Naive thymus-derived CD8-positive, alpha-beta T cell (primary cell): ENCODE measurements at places on chromosomes 16 and 17.

- no peaks in the 10 kb centered on the region for H3K4me1 ChIP-seq
- H3K27ac ChIP-seq: peak overlapping the region; percentile 58
- no peak overlapping the region for H3K4me3 ChIP-seq
- peaks cover 24% of the 10 kb centered on the region for H3K36me3 ChIP-seq
- H3K27me3 ChIP-seq: no peaks in the 10 kb centered on the region
- DNase-seq: no peak
Measured at GRCh38 chr17:42329025-42329976, 41.0 kb downstream of the STAT5A start.

- no peaks in the 10 kb centered on the region for H3K27me3 ChIP-seq
- no peak overlapping the region for H3K27ac ChIP-seq
- no peak overlapping the region for H3K4me3 ChIP-seq
- peaks cover 4% of the 10 kb centered on the region for H3K4me1 ChIP-seq
Measured at GRCh38 chr17:78899361-78900260, 3.4 kb downstream of the CEP295NL start.

GRCh38 chr17:37650419-37651003 lies 7.3 kb upstream of the DDX52 start:
- H3K4me1 ChIP-seq: no peaks in the 10 kb centered on the region
- no peak overlapping the region for H3K27ac ChIP-seq
- no peak overlapping the region for H3K4me3 ChIP-seq
- peaks cover 2% of the 10 kb centered on the region for H3K36me3 ChIP-seq
- peaks cover 58% of the 10 kb centered on the region for H3K27me3 ChIP-seq

DNA sequence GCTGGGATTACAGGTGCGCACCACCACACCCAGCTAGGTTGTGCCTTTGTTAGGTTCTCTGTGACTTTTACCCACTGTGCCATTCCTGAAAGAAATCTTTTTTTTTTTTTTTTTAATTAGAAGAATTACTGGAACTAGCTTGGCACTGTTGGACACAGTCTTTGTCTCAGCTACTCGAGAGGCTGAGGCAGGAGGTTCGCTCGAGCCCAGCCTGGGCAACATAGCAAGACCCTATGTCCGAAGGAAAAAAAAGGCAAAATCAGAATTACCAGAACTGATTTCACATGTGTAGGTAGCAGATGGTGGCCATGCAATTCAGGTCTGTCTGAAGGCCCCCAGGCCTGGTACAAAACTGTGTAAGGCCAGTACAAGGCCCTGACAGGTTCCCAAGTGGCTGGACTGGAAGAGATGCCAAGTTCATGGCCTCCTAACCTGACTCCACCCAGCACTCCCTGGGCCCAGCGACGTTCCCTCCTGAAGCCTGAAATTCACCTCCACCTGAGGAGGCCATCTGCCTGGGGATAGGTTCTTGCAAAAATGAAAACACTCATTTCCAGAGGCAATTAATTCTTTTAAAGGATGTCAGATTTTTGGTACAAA lies 23.0 kb downstream of the CARHSP1 start:
- H3K4me3 ChIP-seq: no peak overlapping the region
- H3K36me3 ChIP-seq: peaks cover 3% of the 10 kb centered on the region
- H3K27me3 ChIP-seq: no peaks in the 10 kb centered on the region
- no peak overlapping the region for H3K27ac ChIP-seq
- DNase-seq: no peak

- no peak overlapping the region for H3K27ac ChIP-seq
- H3K27me3 ChIP-seq: peaks cover 35% of the 10 kb centered on the region
- DNase-seq: no peak
- peaks cover 22% of the 10 kb centered on the region for H3K36me3 ChIP-seq
- no peak overlapping the region for H3K4me3 ChIP-seq
Measured at GRCh38 chr17:31627960-31628359, 231.1 kb downstream of the COPRS start.

GRCh38 chr17:80693511-80693910 lies 148.9 kb downstream of the RPTOR start:
- no peak overlapping the region for H3K27ac ChIP-seq
- peaks cover 53% of the 10 kb centered on the region for H3K4me1 ChIP-seq
- no peak overlapping the region for H3K4me3 ChIP-seq
- no peaks in the 10 kb centered on the region for H3K36me3 ChIP-seq
- H3K27me3 ChIP-seq: no peaks in the 10 kb centered on the region

DNA sequence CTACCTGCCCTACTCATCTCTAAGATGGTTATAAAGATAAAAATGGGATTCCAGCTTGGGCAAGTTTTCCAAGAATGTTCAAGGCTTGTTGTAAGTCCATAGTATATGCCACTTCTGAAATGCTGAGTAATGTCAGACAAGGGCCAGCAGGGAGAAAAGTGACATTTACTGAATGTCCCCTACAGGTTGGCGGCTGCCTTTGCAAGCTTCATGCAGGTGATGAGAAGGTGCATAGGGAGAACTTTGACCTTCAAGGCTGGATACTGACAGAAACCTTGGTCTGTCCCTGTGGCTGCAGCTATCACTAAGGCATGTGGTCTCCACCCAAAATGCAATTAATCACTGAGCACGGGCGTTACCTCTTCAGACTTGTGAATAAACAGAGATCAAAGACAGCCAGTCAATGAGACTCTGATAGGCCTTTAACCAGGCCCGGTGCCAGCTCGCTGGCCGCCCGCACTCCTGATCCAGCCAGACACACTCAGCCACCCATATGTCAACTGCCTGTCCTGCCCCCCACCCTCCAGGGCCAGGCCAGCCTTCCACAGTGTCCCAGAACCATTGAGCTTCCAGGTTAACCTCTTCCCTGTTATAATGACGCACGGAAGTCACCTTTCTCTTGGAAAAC lies 26.8 kb upstream of the AXIN2 start:
- no peak for DNase-seq
- no peaks in the 10 kb centered on the region for H3K27me3 ChIP-seq
- peaks cover 38% of the 10 kb centered on the region for H3K4me1 ChIP-seq
- H3K36me3 ChIP-seq: no peaks in the 10 kb centered on the region
- no peak overlapping the region for H3K4me3 ChIP-seq

- H3K4me1 ChIP-seq: no peaks in the 10 kb centered on the region
- H3K4me3 ChIP-seq: no peak overlapping the region
- H3K36me3 ChIP-seq: no peaks in the 10 kb centered on the region
- no peaks in the 10 kb centered on the region for H3K27me3 ChIP-seq
- DNase-seq: no peak
Measured at GRCh38 chr17:13287226-13287625, 269.4 kb upstream of the ELAC2 start.

DNA sequence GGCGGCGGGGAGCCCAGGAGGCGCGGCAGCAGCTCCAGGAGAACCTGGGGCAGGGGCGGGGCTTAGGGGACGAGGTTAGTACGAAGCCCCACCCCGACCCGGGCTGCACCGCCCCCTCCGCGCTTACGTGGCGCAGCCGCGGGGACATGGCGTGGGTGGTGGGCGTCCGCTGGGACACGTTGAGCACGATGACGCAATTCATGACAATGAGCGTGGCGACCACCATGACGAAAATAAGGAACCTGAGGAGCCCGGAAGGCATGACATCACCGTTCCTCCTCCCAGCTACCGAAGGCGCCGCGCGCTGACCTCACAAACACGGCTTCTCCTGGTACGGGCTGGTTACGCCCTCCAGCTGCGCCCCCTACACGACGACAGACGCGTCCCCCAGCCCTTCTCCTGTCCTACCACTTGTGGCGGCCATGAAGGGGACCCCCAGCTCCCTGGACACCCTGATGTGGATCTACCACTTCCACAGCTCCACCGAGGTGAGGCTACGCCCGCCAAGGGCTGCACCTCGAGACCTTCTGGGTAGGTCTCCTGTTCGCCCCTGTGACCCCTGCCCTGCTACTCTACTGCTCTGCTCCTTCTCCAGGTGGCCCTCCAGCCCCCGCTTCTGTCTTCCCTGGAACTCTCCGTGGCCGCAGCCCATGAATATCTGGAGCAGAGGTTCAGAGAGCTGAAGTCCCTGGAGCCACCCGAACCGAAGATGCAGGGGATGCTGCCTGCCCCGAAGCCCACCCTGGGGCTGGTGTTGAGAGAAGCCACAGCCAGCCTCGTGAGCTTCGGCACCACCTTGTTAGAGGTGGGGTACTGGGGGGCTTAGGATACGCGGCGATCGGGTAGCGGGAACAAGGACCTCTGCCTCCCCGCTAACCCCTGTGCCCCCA lies at the start of gene C17orf107:
Gene C17orf107, plus strand, starts transcription at position 196 of the 890 bp plus-strand sequence. Its CDS starts 227 bp downstream, at position 423.
- H3K4me1 ChIP-seq: peaks cover 43% of the 10 kb centered on the region
- H3K36me3 ChIP-seq: no peaks in the 10 kb centered on the region
- H3K27me3 ChIP-seq: no peaks in the 10 kb centered on the region
- DNase-seq: peak; percentile 86
- H3K27ac ChIP-seq: peak within 1 kb of the TSS; percentile 99

DNA sequence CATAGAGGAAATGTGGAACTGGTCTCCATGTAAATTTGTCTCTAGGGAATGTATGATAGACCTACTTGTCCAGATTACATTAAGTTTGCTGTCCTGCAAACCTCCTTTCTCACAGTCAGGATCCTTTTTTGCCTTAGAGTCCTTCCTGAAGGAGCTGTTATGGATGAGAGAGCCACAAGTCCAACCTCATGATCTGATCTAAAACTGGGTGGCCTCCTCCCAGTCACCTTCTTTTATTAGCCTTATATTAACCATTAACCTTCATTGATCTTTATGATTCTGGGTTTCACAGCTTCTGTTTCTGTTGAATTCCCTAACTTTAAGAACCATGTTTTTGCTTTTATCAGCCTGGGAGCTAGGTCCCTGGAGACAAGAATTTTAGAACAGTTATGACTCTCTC lies 64.1 kb downstream of the NEUROD2 start:
- H3K4me1 ChIP-seq: peaks cover 16% of the 10 kb centered on the region
- no peak overlapping the region for H3K4me3 ChIP-seq
- no peak overlapping the region for H3K27ac ChIP-seq
- no peaks in the 10 kb centered on the region for H3K27me3 ChIP-seq
- no peak for DNase-seq

DNA sequence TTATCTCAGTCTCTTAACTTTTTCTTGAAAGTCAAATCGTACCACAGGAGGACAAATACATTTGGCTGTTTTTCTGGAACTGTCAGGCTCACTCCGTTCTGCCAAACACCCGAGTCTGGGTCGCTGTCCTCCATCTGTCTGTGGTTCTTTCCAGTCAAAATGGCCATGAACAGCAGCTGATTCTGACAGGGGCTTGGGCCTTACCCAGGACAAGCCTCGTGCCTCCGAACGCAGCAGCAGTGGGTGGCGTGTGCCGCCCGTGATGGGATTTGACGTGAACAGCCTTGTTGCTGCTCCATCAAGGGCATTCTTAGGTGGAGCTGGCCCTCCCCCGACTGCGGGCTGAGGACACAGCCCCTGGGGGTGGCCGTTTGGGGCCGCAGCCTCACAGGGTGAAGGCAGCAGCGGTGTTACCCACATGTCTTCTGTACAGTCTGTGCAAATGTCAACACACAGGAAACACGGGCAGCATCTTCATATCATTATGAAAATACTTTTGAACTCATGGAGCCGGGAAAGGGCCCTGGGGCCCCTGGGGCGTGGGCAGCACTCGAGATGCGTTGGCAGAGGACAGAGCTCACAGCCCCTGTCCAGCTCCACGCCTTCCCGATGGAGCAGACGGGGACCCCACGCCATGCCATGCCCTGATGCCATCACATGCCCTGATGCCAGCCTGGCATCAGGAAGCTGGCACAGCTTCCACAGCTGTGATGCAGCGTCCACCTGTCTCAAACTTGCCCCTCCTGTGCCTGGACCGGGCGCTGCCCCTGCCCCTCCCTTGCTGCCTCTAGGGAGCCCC lies 8.6 kb upstream of the ACSF3 start:
- H3K4me1 ChIP-seq: peaks cover 6% of the 10 kb centered on the region
- H3K27ac ChIP-seq: no peak overlapping the region
- peak overlapping the region; percentile 52 for H3K4me3 ChIP-seq
- no peaks in the 10 kb centered on the region for H3K36me3 ChIP-seq
- H3K27me3 ChIP-seq: no peaks in the 10 kb centered on the region

DNA sequence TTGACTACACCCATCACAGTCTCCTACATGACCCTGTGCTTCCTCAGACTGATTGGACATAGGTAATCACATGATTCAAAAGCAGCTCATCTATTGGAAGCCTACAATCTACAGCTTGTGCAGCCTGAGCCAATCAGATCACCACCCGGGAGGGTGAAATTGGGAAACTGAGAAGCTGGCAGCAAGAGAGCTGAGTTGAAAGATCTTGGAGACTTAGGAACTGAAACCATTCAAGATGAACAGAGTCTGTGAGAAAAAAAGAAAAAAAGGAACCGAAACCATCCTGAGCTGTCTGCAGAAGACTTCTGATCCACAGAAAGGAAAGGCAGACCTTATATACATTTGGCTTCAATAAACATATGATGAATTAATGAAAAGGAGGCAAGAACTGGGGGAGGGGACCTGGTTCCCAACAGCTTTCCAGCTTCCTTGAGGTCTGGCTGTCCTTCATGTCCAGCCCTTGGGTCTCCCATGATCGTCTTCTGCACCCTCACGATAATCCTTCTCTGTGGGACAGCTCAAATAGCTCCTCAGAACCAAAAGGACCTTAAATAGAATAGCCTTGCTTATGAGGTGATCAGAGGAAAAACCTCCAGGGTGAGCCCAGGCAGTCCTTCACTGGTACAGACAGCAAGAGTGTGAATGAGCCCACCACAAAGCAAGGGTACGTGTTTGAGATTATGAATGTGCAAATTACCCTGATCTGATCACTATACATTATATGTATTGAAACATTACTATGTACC lies 32.6 kb downstream of the PLXDC1 start:
- H3K4me3 ChIP-seq: no peak overlapping the region
- peaks cover 5% of the 10 kb centered on the region for H3K36me3 ChIP-seq
- DNase-seq: no peak

DNA sequence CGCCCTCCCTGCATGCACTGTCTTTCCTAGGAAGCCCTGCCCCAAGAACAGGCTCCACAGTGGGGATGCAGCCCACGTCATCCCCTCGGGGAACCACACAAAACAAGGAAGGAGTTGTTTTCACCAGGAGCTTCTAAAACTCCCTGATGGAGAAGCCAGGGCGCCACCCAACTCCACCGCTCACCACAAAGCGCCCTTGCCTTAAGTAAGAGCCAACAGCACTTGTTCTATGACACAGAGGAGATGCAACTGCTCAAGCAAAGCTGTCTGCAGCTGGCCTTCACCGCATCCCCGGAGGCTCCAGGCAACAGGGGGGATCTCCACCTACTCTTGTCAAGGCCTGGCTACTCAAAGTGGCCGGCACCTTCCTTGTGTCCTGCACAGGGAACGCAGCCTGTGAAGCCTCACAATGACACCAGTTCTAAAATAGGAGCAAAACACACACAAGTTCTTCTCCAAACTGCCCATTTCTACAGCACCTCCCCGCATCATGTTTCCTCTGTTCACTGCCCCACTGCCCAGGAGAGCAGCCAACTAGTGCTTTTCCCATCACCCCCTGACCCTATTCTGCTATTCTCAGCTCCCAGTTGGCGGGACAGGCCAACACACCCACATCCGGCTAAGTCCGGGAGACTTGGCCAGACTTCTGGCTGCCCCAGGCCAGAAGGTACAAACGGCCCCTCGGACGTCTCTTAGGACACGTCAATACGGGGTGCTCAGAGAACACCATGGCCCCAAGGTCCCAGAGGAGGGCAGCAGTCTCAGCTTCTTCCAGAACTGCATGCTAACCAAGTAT lies 24.2 kb downstream of the MPG start:
- peaks cover 48% of the 10 kb centered on the region for H3K36me3 ChIP-seq
- no peak for DNase-seq
- H3K27me3 ChIP-seq: no peaks in the 10 kb centered on the region
- no peak overlapping the region for H3K4me3 ChIP-seq
